T-helper 1 cell (primary cell): ENCODE measurements at places on chromosomes 5 and 9.

GRCh38 chr5:130206686-130207085 lies 302.4 kb downstream of the CHSY3 start:
- DNase-seq = no peak

DNA sequence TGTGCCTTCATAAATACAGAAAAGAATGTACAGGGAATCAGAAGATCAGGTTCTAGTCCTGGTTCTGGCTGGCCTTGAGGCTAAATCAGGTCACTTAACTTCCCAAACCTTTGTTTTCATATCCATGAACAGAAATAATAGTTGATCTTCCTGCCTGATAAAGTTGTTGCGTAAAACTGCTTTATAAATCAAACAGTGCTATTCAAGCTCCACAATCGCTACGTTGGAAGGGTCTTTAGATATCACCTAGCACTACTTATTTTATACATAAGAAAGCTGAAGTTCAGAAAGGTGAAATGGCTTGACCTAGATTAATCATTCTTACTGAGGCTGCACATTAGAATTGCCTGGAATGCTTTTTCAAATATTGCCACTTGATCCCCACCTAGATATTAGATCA lies 36.3 kb upstream of the GCNT4 start:
- no peak for DNase-seq

- DNase-seq = no peak
Measured at GRCh38 chr5:116872986-116873385, 298.4 kb upstream of the SEMA6A start.

DNA sequence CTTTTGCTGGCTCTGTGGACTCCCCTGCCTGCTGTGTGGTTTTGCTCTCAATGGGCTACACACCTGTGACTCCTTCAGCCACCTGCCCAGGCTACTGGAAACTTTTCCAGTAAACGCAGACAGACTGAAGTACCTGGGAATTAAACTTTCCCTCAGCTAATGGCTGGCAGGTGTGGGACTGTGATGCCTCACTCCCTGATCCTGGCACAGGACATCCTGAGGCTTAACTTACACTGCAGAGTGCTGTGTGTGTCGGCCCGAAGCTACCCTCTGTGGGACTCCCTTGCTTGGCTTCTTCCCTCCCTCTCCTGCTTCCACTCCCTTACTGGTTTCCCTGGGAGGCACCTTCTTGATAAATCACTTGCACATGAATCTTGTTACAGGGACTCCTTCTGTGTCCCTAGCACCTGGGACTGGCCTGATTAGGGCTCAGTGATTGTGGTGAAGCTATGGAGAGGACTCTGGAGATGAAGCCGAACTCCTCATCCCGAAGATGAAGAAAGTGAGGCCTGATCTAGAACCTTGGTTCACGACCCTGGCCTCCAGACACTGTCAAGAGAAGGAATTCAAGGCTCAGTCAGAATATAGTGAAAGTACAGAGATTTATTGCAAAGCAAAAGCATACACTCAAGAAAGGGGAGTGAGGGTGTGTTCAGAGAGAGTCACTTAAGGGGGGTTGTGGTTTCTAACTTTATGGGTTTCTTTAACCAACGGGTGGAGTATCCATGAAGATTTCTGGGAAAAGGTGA lies 113.4 kb upstream of the ALDH1B1 start:
- no peak for DNase-seq

- no peak for DNase-seq
Measured at GRCh38 chr5:82142928-82143577, 135.1 kb downstream of the RPS23 start.

- no peak for DNase-seq
Measured at GRCh38 chr5:117486261-117486660, 911.6 kb upstream of the SEMA6A start.

DNA sequence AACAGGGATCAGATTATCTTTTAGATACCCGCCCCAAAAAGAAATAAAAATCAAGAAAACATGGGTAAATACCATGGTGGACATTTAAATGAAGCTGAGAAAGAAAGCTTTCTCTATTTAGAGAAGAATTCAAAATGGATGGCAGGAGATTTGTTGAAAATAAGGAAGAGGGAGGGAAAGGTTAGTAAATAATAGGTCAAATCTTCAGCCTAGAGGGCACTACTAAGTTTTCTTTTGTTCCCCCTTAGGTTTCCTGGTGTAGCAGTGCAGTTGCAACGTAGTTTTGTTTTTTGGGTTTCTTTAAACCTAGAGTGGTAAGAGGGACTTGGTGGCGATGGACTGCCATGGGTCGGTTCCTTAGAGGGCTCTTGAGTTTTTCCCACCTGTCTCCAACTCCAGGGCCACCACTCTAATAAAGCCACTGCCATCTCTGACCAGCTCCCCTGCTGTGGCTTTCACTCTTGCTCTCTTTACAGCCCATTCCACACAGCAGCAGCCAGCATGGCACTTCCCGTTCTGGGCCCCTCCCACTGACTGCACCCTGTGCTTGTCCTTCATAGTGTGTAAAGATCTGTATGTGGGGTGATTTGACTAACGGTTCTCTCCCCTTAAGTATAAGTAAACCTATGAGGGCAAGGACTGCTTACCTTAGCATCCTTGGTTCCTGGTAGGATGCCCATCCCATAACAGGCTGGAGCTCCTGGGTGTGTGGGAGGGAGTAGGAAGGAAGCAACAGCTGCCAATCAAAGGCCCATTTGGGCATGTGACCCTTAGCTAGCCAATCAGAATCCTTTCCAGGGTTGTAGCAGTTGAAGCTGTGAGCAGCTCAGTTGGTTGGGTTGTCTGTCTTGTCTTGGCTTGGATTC lies 118.3 kb downstream of the SLC1A3 start:
- DNase-seq = no peak

GRCh38 chr5:133155326-133155969 lies 103.6 kb downstream of the HSPA4 start:
- no peak for DNase-seq
